ENCODE measurements at places on chromosomes 5 and 9. TPM values are rescaled to one million over a fixed set of nuclear protein-coding genes. Genes with fewer than 3 reads are reported as not detected.

CREBRF gene
- total RNA-seq, result 17.8 TPM

ZNF346 gene
- total RNA-seq, result 42.2 TPM

DNA sequence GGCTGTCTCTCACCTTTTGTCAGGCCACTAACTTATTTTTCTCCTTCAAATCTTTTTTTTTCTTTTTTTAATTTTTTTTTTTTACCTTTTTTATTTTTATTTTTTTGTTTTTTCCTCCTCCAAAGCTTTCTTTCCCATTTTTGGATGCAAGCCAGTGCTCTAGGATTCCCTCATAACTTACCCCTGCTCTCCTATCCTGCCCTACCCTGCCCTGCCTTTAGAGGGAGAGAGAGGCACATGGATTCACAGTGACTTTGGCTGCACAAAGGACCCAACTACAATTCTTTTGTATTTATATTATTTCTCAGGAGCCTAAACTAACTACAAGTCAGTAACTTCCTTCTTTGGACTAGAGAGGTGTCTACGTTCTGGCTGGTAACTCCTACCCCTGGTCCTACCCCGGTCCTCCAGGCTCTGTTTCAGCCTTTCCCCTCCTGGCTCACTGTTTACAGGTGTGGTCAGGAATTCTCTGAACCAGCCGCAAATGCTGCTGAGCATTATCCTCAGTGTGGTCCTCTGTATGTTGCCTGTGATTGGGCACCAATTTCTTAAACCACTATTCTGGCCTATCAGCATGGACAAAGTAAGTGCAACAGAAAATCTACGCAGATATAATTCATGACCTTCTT lies 8.4 kb upstream of the RUSC2 start:
- H3K27me3 ChIP-seq, result peaks cover 3% of the 10 kb centered on the region
- no peaks in the 10 kb centered on the region for H3K36me3 ChIP-seq
- H3K27ac ChIP-seq, result no peak overlapping the region
- no peak overlapping the region for H3K4me3 ChIP-seq
- DNase-seq, result no peak

GRCh38 chr5:174612686-174613085 lies 111.7 kb upstream of the MSX2 start:
- H3K27me3 ChIP-seq, result peaks cover 3% of the 10 kb centered on the region
- H3K4me1 ChIP-seq, result peaks cover 6% of the 10 kb centered on the region
- no peak overlapping the region for H3K27ac ChIP-seq
- no peak for DNase-seq
- H3K4me3 ChIP-seq, result no peak overlapping the region

- no peak for DNase-seq
- no peak overlapping the region for H3K4me3 ChIP-seq
- no peak overlapping the region for H3K27ac ChIP-seq
- peaks cover 5% of the 10 kb centered on the region for H3K4me1 ChIP-seq
- no peaks in the 10 kb centered on the region for H3K36me3 ChIP-seq
- no peaks in the 10 kb centered on the region for H3K27me3 ChIP-seq
Observed at GRCh38 chr5:116137544-116138378, 52.9 kb downstream of the COMMD10 start.

- H3K36me3 ChIP-seq, result no peaks in the 10 kb centered on the region
- H3K27me3 ChIP-seq, result peaks cover 9% of the 10 kb centered on the region
- no peaks in the 10 kb centered on the region for H3K4me1 ChIP-seq
- DNase-seq, result no peak
- no peak overlapping the region for H3K4me3 ChIP-seq
Observed at GRCh38 chr5:39132128-39132447, 57.9 kb upstream of the RICTOR start.

All from progenitor cell of endocrine pancreas (in vitro differentiated cells).